ENCODE measurements at places on chromosomes 7 and 10. TPM values are rescaled to one million over a fixed set of nuclear protein-coding genes. Genes with fewer than 3 reads are reported as not detected.

DNA sequence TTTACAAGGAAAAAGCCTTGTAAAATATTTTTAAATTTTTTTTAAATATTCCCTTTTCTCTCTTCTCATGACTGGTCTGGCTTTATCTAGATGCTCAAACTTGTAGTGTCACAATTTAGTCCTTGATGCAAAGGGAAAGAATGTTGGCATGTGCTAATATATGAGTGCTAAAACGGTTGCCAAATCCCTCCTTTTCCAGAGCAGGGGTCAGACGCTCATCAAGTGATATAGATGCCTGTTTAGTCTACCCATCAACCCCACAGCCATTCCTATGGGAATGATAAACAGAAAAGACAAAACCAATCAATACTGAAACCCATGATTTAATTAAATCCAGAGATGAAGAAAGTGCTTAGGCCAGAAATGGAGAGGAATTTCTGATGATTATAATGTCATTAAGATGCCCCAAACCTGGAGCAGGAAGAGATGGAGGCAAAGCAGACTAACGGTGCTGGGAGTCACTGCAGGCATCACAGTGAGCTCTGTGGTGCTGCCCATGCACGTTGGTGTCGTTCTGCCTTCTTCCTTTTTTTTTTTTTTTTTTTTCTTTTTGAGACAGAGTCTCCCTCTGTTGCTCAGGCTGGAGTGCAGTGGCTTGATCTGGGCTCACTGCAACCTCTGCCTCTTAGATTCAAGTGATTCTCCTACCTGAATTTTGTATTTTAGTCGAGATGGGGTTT, 210.1 kb upstream of the STK17A start:
- DNase-seq: peak; percentile 18

- peak; percentile 83 for DNase-seq
Observed at GRCh38 chr7:77877791-77878190, 79.2 kb downstream of the PHTF2 start.

- peak; percentile 91 for DNase-seq
Observed at GRCh38 chr7:156907656-156908055, 14.7 kb upstream of the LMBR1 start.

GRCh38 chr7:4738711-4739527, 36.5 kb upstream of the AP5Z1 start:
- peak; percentile 92 for DNase-seq

DNA sequence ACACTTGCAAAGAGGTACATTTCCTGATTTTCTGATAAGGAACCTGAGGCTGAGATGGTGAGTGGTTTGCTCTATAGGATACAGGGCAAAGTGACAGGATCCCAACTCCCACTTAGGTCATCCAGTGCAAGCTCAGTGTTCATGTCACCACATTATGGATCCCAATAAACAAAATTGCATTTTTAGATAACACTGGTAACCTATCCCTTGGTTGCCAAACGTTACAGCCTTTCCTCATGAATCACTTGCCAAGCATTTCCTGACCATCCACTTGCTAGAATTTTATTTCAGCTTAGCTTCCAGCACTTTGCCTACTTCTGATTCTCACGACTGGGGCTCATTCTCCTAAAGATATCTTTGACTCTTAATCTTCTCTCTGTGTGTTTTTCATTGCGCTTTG, 131.4 kb upstream of the ODAD2 start:
- peak; percentile 85 for DNase-seq

DNA sequence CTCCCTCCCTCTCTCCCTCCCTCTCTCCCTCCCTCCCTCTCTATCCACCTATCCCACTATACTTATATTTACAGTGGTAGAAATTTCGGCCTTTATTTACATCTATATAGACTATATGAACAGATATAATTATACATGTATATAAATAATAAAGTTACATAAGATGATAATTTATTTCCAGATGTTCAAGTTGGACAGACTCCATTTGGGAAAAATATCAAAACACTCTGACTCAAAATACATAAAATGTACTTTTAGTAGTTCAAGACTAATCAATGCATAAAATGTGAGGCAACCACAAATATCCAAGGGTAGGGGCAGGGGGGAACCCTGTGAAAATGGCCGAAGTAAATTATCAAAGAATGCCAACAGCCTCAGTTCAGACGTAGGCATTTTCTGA, 203.0 kb downstream of the FANK1 start:
- no peak for DNase-seq

DNA sequence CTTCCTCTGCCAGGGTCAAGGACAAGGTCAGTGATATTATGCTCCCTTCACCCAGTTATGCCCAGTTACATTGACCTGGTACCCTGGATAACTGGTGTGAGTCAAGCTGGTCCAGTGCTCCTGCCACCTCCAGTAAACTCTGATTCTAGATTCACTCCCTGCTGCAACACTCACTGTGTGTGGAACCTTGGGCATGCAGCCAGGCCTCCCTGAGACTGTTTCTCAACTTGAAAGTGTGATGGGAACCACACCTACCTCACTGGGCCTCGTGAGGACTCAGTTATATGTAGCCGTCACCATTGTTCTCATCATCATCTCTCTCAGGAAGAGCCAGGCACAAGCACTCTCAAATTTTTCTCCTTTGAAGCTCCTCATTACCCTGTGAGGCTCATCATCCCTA, 935 bp upstream of the ZNF736 start:
- no peak for DNase-seq

DNA sequence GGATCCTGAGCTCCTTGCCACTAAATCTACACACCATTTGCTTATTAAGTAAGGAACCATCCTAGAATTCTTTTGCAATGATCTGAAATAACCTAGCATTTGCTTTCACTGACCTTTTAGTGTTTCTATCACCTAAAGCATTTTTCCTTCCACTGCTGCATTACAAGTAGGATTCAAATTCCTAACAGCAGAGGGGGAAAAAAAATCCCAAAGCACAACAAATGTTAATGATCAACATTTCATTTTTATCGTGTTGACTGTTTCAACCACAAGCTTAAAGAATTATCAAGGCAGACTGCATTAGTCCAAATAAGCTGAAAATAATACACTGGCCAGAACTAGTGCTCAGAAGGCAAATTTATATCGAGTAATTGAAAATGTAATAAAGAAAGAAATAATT, 174.7 kb upstream of the TCF7L2 start:
- peak; percentile 27 for DNase-seq

The PRPS1L1 gene
- total RNA-seq: not detected

All from fibroblast of lung (primary cell).